ENCODE measurements at places on chromosomes 7 and 10.

- no peak for DNase-seq
Observed at GRCh38 chr7:112058686-112059085, 147.5 kb downstream of the DOCK4 start.

GRCh38 chr10:24501056-24501711, 222.5 kb downstream of the ARHGAP21 start:
- DNase-seq: peak; percentile 59

- DNase-seq: no peak
Observed at GRCh38 chr7:18530224-18531179, 35.0 kb downstream of the HDAC9 start.

GRCh38 chr7:11650030-11650429, 182.0 kb downstream of the THSD7A start:
- no peak for DNase-seq

GRCh38 chr10:103470761-103471653, 8.0 kb downstream of the CALHM3 start:
- DNase-seq: peak; percentile 30

DNA sequence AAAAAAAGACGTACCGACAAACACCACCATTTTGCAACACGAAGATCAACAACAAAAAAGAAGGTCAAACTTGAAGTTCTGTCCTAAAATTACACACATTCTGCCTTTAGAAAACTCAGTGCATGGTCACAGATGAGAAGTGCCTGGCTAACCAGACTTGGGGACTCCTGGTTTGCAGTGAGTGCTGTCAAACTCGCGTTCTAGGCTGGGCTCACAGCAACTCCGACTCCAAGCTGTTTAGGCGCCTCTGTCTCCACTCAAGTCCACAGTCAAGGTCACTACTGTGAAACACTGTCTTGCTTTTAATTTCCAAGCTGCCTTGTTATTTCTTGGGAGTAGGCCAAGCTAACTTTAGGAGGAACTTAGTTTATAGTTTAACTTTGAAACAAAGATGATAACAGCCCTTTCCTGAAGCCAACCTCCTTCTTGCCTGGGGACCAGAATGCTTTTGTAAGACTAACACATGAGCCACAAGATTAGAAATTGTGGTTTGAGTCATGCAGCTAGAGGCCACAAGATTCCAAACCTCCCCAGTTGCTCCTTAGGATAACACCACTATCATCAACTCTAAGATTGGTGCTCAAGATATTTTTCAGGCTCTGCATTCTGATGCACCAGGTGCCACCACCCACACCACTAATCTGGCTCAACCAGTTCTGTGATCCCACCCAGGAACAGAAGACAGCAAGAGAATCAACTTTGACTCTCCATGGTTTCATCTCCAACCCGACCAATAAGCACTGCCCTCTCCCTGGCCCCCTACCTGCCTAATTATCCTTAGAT, 1.1 kb upstream of the DNAAF5 start:
- DNase-seq: peak; percentile 70

DNA sequence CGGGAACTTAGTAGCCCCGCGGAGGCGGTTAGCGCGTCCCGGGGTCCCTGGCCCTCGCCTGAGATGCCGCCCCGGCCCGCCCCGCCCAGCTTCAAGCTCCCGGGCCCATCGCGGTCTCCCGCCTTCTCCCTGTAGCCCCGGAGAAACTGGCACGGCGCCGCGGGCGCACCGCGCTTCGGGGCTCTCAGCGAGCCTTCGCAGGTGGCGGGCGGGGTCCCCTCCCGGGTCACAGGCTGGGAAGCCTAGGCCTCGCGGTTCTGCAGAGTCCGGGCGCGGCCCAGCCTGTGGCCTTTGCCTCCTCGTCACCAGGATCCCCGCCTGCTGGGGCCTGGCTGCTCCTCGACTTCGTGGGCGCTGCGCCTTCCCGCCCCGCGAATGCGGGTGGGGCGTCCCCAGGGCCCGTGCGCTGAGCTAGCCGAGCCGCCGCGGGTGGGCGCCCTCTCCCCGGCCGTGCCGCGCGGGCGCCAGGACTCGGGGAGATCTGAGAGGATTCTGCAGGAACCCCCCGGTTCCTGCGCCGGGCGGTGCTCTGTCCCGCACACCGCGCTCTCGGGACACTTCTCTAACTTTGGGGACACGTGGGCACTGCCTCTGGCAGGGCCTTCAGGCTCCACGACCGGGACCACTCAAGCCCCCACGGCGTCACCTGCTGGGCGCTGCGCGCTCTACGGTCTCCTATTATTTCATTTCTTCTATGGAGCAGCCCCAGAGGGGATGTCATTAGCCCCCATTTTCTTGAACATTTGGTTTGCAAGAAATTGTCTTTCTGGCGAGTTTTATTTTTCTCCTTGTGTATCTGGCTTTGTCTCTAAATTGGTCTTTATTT, 682 bp upstream of the RGS10 start:
- peak; percentile 66 for DNase-seq

DNA sequence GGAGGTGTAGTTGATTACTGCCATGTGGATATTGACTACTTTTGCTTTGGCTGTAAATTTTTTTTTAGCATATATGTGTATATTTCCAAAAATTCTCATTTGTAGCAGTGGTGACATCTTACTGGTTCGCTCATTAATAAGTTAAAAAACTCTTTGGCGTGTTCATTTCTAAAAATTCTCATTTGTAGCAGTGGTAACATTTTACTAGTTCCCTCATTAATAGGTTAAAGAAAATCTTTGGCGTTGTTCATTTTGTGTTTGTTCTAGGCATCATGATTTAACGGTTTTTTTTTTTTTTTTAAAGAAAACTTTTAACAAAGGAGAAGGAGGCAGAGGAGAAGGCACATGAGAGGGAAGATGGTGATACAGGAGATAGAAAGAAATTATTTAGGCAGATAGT, 45.9 kb upstream of the CACNB2 start:
- DNase-seq: no peak

DNA sequence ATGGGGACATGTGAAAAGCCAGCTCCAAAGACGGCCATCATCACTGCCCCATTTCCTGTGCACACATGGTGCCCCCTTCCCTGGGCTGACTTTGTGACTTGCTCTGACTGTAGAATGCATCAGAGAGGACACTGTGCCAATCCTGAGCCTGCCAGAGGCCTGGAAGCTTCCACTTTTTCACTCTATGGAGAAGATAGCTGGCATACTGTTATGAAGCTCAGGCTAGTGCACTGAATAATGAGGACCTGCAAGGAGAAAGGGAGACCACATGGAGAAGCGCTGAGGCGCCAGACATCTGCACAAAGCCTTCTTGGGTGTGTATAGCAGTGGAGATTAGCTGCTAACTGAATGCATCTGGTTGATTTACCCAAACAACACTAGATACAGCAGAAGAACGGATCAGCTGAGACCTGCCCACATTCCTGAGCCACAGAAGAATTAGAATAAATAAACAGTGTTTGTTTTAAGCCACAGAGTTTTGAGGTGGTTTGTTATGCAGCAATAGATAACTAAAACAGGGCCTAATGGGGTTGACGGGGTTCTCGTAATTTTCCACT, 58.9 kb upstream of the C10orf90 start:
- no peak for DNase-seq

DNA sequence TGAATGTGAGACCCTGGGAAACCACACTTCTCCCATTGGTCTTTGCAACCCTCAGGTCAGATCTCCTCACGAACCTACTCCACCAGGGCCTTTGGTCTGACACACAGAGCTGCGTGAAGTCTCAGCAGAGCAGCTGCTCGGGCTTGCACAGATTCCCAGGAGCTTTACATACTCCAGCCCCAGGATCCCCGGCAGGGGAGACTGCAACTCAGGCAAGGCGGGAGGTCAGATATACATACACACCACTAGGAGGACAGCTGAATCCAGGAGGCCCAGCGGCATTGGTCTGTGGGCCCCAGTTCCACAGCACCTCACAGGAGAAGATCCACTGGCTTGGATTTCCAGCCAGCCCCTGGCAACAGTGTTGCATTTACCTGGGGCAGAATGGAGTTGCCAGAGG, 239.2 kb downstream of the GPAM start:
- DNase-seq: no peak

- DNase-seq: no peak
Observed at GRCh38 chr10:114491933-114492332, 87.6 kb upstream of the AFAP1L2 start.

GRCh38 chr7:113000316-113001020, 86.2 kb downstream of the GPR85 start:
- DNase-seq: no peak

DNA sequence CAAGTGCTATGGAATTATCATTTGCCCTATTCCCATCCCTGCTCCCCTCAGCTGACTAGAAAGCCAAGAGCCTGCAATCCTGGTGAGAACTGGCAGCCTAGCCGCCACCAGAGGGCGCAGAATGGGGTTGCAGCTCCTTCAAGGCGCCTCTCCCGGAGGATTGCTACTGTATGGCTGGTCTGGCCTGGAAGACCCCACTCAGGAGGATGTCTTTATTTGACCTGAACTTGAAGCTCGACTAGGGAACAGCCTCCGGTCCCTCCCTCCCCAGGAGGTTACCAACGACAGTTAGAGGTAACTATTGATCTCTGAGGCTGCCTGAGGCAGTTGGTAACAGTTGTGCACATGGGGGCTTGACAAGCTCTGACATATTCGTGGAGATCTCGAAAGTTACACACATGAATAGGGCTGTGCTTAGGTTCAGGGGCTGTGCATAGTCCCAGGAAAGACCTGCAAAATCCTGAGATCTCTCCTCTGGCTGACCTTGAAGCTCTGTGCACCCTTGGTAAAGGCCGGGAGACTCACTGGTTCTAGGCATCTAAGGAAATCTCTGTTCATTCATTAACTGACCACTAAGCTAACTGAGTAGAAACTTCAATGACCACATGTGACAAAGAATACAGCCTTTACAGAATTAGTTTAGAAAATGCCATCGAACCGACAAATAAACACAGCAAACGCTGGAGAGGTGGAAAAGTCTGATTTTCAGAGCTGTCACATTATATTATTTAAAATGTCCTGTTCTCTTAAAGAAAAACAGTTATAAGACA, 65.7 kb downstream of the TSPAN12 start:
- peak; percentile 67 for DNase-seq

GRCh38 chr10:129810-130209, 5.4 kb upstream of the ZMYND11 start:
- no peak for DNase-seq

GRCh38 chr7:26513948-26514347, 222.3 kb downstream of the SNX10 start:
- no peak for DNase-seq

Measured in fibroblast of skin of back (primary cell).